ENCODE measurements at places on chromosomes 7 and 10.

DNA sequence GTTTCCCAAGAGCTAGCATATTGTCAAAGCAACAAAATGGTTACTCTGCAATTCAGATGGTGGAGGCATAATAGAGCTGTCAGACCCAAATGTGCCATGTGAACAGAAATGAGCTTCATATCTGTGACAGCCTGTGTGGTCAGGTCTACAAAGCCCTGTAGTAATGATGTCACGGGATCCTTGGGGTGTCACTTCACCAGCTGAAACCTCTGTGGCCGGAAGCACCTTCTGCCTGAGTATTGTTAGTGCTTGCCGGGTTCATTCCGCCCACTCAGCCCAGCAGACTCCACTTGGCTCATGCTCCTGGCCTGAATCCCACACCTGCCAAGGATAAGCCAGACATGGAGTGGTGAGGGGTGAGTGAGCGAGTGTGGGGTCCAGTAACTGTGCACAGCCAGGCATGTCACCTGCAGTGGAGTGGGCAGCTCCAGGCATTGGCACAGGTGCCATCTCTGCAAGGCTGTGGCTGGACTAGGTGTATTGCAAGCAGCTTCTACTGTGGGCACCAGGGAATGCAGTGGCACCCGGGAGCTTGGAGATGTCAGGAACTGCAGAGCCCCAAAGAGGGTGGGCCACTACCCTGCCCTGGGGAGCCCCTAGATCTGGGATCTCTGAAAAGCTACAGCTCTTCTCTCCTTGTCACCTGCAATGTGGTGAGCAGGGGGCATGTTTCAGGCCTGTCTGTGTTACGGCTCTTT, 341.9 kb upstream of the CHRM2 start:
- no peak for DNase-seq

DNA sequence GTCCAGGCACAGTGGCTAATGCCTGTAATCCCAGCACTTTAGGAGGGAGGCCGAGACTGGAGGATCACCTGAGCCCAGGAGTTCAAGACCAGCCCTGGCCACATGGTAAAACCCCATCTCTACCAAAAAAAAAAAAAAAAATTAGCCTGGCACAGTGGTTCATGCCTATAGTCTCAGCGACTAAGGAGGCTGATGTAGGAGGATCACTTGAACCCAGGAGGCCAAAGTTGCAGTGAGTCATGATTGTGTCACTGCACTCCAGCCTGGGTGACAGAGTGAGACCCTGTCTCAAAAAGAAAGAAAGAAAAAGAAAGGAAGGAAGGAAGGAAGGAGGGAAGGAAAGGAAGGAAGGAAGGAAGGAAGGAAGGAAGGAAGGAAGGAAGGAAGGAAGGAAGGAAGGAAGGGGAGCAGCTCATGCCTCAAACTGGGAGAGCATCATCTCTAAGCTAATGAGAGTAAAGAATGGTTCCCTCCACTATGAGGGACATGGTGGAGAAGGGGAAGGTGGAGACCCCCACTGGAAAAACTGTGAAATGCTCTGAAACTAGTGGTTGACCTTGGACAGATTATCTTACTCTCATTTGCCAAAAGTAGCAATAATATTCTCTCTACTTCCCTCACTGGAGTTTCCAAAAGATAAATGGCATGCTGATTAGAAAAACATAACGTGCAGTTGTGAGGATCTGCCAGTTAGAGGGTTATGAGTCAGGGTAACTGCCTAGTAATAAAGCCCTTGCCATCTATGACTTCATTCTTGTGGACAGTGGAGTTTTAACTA, 16.8 kb downstream of the GIMAP5 start:
- no peak for DNase-seq

DNA sequence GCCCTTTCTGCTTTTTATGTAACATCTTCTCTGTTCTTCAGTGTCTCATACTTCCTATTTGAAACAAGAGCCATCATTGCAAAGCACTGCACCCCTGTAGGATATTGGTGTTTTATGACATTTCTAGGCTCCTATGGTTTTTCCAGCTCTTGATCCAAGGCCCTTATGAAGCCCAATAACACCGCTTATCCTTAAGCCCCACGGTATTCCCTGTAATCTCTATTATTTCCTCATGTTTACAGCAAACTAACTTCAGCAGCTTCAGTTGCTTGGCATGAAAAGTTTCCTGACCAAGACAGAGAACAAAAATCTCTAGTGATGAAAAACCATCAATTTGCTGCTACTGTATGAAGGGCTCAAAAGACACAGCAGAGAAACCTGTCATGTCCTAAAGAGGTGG, 34.1 kb upstream of the TES start:
- DNase-seq, result no peak

DNA sequence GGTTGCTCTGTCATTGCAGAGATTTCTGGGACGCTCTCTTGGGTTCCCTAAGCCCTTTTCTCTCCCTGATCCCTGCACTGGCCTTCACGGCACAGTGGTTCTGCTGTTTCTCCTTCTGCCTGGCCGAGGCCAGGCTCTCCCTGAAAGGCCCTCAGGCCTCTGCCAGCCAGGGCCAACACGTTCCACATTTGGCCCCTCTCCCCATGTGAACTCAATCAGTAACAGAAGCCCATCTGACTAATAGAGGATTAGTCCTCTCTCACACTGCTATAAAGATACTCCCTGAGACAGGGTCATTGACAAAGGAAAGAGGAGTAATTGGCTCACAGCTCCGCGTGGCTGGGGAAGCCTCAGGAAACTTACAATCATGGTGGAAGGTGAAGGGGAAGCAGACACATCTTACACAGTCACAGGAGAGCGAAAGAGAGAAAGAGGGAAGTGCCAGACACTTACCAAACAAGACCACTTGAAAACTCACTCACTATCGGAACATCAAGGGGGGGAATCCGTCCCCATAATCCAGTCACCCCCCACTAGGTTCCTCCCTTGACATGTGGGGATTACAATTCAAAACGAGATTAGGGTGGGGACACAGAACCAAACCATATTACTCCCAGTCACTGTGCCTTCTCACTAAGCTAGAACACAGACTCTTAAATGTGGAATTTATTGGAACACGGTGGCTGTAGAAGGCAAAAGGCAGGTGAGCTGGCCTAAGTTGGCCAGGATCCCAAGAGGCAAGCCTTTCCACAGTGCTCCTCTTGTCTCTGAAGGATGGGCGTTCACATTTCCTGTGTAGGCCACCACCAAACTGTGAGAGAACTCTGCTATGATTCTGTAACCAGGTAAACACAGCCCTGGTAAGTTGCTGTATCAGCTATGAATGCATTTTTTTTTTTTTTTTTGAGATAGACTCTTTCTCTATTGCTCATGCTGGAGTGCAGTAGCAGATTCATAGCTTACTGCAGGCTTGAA, 8.8 kb downstream of the FZD8 start:
- no peak for DNase-seq

GRCh38 chr7:16204953-16205352, 216.4 kb downstream of the CRPPA start:
- DNase-seq, result no peak

DNA sequence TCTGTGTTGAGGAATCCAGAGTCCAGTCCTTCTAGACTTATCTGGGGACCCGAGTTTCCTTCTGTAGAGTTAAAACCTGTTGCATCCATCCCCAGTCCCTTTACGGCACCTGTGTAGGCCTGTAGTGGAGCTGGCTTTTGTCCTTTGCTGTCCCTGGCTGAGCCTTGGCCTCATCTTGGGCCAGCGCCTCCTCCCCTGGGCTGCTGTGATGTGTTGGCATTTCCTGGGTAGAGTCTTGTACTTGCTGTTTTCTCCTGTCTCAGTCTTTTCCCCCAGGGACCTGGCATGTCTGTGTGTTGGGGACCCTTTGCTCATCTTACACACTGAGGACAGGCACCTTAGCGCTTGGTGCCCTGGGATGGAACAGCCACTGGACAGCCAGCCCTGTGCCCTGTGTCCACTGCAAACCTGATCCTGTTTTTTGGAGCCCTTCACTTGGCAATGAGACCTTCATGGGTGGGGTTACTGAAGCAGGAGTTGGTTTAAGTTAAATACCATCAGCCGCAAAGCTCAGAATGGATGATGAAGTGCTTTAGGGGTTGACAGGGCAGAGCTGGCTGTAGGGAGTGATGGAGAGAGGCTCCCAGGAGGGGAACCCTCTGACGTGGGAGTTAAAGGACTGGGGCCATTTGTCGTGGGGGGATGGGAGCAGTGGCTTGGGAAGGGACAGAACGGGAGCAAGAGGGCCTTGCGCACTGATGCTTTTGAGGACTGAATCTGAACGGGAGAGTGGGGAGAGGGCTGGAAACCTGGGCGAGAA, 50.9 kb downstream of the CUX1 start:
- no peak for DNase-seq

DNA sequence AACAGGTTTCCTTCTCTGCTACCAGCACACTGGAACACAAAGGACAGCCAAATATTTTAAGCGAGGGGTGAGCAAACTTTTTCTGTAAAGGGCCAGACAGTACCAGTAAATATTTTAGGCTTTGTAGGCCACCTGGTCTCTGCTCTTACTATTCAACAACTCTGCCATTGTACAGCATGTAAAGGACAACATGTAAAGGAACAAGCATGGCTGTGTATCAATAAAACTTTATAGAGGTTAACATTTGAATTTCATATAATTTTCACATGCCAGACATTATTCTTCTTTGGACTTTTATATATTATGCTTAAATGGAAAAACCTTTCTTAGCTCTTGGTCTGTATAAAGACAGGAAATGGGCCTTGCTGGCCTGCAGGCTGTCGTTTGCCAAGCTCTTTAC, 30.2 kb downstream of the RHEB start:
- no peak for DNase-seq

- no peak for DNase-seq
Observed at GRCh38 chr7:4115442-4115841, 566.7 kb upstream of the FOXK1 start.

DNA sequence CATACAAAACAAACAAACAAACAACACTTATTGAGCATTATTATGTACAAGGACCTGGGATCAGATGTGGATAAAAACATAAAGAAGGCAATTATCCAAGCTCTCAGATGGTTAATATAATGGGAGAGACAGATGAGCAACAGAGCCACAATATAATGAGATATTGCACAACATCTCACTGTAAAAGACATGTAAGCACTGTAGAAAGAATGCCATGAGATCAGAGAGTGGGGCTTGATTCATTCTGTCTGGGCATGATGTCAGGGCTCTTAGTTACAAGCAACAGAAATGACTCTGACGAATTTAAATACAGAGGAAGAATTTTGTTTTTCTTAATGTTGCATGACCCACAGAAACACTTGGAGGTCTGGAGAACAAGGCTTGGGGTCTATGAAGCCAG, 164.7 kb upstream of the PLXDC2 start:
- DNase-seq, result no peak

DNA sequence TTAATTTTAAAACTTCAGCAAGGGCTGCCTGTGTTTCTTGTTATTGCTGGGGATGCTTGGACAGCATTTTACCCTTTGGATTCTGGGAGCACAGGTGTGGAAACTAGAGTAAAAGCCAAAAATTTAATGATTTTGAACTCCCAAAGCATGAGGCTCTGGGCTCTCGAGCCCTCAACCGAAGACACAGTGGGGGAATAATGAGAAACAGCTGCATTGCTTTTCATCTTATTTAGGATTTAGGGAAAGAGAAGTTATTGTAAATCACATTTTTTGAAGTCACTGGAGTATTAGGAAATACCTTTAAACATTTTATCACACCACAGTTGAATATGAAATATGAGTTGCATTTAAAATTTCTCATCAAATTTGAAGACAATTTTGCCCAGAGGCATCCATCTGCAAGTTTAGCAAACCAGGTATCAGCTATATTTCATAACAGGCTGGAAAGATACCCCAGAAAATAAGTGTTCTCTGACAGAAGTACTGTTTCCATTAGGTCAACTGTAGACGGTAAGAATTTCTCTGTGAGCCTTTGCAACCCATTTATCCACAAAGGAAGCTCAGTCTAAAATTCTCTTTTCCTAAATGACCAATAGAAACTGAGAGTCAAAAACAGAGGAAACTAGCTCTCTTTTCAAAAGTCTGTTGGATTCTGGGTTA, 290.6 kb upstream of the PHYHIPL start:
- DNase-seq, result no peak

GRCh38 chr7:25756601-25757000, 395.4 kb upstream of the NFE2L3 start:
- DNase-seq, result no peak

GRCh38 chr10:105207476-105207995, 566.4 kb downstream of the SORCS3 start:
- no peak for DNase-seq

DNA sequence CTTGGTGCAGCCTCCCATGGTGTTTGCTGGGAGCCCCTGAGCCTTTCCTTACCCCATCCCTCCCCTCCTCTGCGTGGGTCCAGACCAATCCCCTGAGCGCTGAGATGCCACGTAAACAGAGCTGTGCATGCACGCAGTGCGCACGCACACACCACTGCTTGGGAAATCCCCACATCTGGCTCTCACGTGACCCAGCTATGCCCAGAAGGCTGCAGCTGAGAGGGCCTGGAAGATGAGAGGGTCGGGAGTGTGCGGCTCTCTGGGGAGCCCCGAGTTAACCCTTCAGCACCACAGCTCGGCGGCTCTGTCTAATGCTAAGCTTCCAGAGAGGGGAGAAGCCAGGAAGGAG, 177.2 kb downstream of the SH3PXD2A start:
- DNase-seq, result peak; percentile 86

DNA sequence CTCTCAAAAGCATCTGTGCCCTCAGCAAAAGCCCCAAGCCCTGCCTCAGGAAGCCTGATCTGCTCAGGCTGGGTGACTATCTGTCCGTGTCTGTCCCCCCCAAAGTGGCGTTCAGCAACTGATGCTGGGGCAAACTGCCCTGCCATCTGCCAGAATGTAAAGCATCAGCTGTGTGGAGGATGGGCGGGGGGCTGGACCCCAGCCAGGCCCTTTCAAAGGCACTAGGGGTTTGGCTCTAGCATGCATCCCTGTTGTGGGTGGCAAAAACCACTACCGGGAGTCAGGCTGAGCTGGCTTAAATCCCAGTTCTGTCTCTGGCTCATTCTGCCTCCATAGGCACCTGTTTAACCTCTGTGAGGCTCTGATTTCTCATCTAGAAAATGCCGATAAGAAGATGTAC, 35.5 kb downstream of the GPRIN2 start:
- peak; percentile 83 for DNase-seq

DNA sequence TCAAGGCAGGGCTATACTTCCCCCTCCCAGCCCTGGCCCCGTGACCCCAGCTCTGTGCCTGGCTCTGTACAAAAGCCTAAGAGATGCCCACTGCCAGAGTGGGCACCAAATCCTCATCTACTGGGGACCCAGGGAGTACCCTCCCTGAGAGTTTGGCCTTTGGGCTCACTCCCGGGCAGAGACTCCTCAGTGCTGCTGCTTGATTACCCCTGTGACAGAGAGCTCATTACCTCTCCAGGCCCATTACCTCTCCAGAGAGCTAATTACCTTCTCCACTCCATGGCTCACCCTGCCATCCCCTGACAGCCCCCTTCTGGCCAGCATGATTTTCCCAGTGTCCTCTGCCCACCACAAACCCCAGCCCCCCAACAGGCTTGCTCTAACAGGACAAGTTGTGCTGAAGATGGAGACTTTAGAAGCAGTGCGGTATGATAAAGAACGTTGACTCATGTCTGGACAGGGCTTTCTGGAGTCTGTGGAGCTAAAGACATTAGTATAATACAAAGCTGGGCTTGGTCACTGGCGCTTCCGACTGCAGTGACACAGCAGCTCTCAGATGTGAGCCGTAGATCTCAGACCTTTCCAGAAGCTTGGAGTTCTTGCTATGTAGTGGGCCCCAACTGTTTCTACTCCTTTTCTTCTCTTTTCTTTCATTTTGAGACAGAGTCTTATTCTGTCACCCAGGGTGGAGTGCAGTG, 111.3 kb upstream of the KCTD7 start:
- no peak for DNase-seq

All from SJCRH30 (cell line).